ELF-1 (cell line): ENCODE measurements at places on chromosomes 5 and 9.

- DNase-seq: no peak
Observed at GRCh38 chr9:71146511-71146910, 25.1 kb upstream of the TRPM3 start.

DNA sequence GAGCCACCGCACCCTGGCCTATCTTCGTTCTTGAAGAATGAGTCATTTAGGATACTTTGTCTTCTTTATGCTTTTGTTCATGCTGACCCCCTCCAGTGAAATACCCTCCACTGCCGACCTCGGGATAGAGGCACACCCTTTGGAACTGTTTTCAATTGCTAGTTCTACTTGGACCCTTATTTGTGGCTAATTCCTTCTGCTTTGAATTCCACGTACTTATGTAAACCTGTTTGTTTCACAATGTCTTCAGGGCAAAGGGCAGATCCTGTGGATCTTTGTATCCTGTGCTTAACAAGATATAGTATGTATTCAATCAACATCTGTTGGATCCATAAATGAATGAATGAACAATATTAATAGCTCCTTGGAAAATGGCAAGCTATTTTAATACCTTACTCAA, 19.6 kb upstream of the AOPEP start:
- no peak for DNase-seq

- no peak for DNase-seq
Observed at GRCh38 chr9:110939573-110939972, 98.7 kb downstream of the LPAR1 start.

- DNase-seq: no peak
Observed at GRCh38 chr5:37938076-37938852, 98.4 kb upstream of the GDNF start.
